ENCODE measurements at places on chromosomes 6 and 20.

GRCh38 chr6:89269981-89270380 is 45.1 kb downstream of the GABRR2 start:
- no peak for DNase-seq

- no peak for DNase-seq
Measured at GRCh38 chr20:48006036-48006833, 221.0 kb upstream of the SULF2 start.

- DNase-seq = no peak
Measured at GRCh38 chr6:57421503-57421902, 104.1 kb downstream of the PRIM2 start.

DNA sequence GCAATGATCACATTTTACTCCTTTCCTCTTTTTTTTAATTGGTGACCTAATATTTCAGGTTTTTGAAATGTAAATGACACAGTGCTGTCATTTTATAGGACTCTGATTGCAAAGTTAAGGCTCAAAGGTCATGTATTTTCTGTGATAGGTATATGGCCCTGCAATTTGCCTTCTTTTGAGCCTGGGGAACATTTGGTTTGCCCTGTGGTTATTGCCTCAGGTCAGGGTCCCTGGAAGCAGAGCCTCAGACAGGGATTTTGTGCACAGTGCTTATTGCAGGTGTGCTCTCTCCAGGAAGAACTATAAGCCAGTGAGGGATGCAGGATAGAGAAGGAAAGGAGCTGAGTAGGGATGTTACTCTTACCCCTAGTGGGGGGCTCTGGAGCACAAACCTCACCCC is 229.3 kb upstream of the ECI2 start:
- no peak for DNase-seq

GRCh38 chr20:3572151-3572550 is 91.0 kb downstream of the GFRA4 start:
- DNase-seq = no peak

DNA sequence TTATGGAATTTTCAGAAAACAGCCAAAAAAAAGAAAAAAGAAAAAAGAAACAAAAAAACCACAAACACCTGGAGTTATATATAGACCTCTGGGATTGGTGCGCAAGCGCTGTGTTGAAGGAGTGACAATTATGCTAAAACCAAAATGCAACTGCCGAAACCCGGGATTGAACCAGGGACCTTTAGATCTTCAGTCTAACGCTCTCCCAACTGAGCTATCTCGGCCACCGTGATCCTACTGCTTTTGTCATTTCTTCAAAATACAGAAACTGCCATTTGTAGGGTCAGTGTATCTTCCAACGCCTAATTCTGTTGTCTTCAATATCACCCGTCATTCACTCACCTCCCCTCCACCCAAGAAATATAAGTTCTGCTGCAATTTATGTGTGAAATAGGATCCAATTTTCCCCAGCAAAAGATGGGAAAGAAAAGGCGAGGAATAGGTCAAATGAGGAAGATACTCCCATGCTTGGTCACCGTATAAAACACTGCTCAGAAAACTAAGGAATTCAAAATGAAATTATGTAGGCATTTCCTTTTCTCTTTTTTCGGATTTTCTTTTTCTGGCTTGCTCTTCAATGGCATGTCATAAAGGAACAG is 116.0 kb downstream of the TRIM27 start:
- no peak for DNase-seq
